ENCODE measurements at places on chromosomes 2 and 18.

GRCh38 chr18:55420665-55421307, 167.2 kb downstream of the TCF4 start:
- DNase-seq: no peak

DNA sequence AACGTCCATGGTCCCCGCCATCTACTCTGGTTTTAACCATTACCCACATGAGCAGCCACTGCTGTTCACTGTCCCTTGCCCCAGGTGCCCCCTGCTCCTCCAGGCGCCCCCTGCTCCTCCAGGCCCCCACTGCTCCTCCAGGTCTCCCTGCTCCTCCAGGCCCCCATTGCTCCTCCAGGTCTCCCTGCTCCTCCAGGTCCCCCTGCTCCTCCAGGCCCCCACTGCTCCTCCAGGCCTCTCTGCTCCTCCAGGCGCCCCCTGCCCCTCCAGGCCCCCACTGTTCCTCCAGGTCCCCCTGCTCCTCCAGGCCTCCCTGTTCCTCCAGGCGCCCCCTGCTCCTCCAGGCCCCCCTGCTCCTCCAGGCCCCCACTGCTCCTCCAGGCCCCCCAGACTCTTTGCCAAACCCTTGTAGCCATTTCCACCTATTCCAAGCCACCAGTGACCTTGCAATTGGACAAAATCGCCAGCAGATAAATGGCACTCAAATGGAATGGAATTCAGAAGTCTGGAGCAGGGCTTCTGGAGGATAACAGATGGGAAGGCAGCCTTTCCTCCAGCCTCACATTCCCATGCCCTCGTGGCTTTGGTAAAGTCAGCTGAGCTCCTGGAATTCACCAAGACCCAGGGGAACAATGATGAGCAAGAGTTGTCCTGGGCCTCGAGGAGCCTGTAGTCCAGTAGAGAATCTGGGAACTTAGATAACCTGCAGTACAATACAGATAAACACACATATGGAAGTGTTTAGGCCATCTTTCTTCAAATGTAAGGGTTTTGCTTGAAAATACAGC, 13.3 kb upstream of the RPL31 start:
- no peak for DNase-seq

DNA sequence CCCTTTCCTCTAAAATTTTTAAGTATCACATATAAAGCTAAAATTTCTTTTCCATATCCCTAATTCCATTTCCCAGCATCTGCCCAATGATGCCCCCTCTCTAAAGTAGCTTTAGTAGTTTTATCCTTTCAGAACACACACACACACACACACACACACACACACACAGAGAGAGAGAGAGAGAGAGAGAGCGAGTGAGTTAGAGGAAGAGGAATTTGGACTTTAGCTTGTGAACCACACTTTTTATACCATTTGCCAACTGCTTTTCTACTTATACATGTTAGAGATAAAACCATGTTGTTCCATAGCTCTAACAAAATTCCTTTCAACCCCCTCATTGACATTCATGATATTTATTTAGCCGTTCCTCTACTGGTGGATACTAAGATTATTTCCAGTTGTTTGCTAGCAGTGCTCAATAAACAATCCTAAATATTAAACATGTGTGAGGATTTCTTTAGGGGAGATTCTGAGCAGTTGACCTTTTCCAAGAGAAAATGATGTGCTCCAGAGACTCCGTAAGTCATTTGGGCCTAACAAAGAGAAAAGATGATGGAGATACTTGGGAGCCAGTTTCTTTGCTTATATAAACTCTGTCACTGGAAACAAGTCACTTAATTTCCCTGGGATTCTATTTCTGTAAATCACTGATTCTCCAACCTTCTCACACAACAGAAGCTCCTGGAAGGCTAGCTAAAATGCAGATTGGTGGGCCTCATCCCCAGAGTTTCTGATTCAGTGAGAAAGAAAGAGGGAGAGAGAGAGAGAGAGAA, 229.7 kb upstream of the SP5 start:
- DNase-seq: no peak

DNA sequence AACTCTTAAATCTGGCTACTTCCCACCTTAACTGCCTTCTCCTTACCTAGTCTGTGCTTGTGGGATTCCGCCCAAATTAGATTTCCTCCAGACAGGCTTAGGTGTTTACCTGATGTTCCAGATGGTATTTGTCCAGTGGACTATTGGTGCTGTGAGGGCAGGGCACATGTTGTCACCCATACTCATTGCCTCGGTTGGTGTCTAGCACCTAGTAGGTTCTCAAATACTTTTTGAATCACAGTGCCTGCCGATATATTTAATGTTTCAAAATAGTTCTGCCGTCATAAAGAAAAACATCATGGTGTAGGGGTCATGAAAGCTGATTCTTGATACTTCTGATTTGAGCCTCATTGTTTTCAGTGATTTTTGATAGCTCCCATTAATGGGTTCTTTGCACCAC, 1.1 kb downstream of the SEPTIN2 start:
- no peak for DNase-seq

All from stimulated activated CD4-positive, alpha-beta T cell treated with anti-CD3 and anti-CD28 coated beads, Interleukin-15, amount 100 ng/mL, for 24 hours (primary cell).